Cortex of kidney (tissue), 1 donor: ENCODE measurements at places on chromosomes 1 and 21.

DNA sequence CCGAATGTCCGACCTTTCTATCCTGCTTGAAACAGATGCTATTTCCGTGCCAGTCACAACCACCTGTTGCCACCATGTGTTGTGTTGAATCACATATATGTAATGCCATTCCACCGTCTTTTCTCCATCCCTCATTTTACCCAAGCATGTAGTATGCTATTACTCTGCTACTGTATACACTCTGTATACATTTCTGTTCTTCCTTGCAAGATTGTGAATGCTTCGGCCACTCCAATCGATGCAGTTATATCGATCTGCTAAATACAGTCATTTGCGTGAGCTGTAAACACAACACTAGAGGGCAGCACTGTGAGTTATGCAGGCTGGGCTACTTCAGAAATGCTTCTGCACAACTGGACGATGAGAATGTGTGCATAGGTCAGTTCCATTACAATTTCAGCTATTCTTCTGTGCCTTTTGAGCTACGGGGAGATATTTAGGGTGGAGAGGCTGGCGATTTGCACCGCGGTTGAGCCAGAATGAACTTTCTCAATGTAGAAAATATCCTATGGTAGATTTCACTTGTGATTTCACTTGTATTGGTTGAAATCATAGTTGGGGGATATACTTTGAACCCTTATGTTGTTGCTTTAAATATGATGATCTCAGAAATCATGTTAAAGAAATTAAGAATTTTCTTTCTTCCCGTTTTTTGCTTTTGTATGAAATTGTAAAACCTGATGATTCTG, 289.8 kb downstream of the NTNG1 start:
- no peak for DNase-seq

- no peak for DNase-seq
Observed at GRCh38 chr1:53967409-53968124, 21.4 kb downstream of the LRRC42 start.

DNA sequence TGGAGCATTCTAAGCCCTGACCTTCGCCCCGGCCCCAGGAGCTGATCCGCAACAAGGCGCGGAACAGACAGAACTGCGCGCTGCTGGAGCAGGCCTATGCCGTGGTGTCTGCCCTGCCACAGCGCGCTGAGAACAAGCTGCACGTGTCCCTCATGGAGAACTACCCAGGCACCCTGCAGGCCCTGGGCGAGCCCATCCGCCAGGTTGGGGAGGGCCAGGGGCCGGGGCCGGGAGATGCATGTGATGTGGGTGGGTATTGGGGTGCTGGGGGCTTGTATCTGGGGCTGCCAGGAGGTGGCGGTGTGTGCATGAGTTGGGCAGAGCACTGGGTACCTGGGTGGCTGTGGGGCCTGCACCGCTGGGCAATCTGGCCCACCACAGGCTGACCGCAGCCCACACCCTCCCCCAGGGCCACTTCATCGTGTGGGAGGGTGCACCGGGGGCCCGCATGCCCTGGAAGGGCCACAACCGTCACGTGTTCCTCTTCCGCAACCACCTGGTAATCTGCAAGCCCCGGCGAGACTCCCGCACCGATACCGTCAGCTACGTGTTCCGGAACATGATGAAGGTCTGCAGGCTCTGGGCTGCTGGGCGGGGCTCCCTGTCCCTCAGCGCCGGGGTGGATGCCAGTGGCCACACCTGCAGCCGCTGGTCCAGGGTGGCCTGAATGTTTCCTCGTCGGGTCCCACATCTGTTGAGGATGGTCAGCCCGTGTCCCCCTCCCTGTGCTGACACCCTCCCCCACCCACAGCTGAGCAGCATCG, 65.8 kb downstream of the TRIM11 start:
- no peak for DNase-seq

- DNase-seq: no peak
Observed at GRCh38 chr1:54290506-54291184, 90.7 kb downstream of the MRPL37 start.

DNA sequence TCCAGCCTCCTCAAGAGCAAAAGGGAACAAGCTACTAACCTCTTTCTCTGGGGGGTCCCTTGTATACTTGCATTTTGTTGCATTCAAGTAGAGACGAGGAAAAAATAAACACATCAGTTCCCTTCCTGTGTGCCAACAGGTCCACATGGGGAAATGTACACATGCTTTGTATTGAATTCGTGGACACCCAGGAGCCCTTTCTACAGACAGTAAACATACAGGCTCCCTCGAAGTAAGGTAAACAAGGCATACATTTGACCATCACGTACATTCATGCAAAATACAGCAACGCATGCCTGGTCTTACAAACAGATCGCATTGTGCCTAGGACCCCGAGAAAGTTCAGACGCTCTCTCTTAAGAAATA, 1.1 kb downstream of the KCND3 start:
- DNase-seq: no peak

- DNase-seq: no peak
Observed at GRCh38 chr1:203567596-203567995, 59.0 kb upstream of the ATP2B4 start.

DNA sequence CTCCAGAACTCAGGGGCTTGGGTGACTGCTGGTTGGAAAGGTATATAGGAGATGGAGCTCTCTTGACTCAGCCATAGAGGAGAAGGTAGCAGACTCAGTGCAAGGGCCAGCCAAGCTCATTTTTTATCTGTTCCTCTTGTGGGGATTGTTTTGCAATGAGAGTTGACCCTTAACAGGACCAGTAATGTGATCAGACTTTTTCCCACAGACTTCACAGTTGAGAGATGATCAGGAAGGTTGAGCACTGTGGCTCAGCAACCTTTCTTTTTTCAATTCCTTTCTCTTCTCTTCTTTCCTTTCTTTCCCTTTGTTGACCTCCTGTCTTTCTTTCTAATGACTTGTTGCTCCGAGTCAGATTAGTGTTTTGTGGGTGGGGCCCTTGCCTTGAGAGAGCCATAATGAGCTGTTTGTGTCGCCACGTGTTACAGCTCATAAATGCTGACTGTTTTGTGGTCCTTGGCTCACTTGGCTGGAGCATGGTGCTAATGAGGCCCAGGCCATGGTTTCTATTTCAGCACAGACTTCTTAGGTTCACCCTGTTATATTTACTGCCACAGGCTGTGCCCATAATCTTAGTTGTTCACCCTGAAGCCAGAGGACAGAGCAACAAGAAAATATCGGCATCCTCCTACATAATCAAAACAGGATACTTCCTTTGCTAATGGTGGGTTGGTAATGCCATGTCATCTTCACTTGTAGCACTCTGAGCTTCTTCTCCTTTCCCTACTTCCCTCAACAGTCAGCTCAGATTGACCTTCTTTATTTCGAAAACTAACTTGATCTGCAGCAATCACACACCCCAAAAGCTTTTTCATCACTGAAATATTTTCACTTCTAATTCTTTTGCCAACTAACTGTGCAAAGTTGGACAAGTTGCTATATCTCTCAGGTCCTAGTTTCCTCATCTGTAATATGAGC, 13.9 kb downstream of the ADAM30 start:
- DNase-seq: no peak

DNA sequence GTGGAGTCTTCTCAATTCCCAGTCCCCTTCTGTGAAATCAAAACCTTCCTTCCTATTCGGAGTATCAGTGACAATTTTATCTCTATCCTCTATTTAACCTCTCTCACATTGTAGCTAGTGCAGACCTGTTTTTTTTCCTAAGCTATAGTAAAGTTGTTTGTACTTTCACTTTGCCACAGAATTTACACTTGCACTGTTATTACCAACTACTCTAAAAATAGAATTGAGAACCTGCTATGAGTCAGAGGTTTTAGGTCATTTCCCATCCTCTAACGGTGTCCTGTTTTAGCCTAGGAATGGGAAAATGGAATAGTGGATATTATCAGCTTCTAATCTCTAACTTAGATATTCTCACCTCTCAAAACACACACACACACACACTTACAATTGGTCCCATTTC, 862.7 kb downstream of the NCAM2 start:
- no peak for DNase-seq

DNA sequence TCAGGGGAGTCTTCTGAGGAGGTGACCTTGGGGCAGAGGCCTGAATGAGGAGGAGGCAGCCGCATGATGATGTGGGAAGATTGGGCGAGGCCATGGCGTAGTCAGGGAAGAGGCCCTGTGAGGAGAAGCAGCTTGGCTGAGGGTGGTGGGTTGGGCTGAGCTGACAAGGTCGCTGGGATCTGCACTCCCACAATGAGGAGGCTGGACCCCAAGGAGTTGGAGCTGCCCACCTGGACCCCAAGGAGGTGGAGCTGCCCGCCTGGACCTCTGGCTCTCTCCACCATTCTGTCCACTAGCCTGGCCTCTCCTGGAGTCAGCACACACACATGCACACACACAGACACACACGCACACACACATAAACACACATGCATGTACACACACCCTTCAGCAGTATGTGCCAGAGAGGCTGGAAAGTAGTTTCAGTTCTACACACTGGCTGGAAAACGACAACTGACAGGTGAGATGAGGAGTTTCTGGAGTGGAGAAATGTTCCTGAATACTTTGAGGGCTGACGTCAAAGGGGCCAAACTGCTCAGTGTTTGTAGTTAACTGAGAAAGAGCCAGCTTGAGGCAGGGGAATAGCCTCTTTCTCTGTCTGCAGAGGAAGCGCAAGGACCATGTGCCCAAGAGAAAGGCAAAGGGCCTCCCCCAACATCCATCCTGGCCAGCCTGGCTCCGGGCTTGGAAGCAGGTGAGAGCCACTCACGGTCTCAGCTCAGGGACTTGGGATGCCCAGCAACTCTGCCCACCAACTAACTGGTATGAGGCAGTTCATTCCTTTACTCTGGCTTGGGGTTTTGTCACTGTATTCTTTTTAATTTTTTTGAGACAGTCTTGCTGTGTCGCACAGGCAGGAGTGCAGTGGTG, 7.1 kb downstream of the SMPDL3B start:
- no peak for DNase-seq

- DNase-seq: no peak
Observed at GRCh38 chr1:222015686-222016085, 273.8 kb upstream of the DUSP10 start.

DNA sequence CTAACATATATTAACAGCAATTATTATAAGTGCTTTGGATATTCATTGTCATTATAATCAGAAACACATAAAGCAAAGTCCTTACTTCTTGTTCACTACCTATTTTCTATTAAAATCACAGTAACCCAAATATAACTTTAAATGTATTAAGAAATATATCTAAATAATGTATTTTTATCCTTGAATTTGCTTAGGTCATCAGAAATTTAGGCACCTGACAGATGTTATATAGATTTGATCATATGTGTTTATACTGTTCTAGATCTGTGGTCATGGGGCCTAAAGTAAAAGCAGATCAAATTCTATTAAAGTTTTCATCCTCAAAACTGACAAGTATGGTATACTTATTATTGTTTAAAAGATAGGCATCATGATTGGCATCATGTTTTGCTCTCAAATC, 9.2 kb upstream of the OR1C1 start:
- DNase-seq: no peak

- DNase-seq: no peak
Observed at GRCh38 chr1:20115479-20115878, 3.9 kb downstream of the PLA2G2D start.

DNA sequence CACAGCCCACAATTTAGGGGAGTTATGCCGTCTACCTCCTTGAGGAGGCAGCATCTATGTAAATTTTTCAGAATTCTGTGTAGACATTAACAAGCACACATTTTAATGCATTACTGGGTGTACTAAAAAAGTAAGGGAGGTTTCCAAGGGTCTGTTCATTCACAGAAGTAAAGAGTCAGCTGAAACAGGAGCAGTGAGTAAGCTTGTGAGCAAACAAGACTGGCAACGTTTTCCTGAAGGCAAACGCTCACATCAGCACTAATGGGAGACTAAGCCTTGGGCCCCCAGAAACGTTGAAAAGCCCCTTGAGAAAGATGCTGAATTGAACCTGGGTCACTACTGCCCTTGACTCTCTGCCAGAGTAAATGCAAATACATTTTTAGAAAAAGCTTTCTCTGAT, 25.7 kb downstream of the RPRD2 start:
- DNase-seq: no peak

- DNase-seq: no peak
Observed at GRCh38 chr1:232225336-232226131, 404.4 kb downstream of the SIPA1L2 start.

- DNase-seq: no peak
Observed at GRCh38 chr1:225556694-225557093, 96.2 kb downstream of the ENAH start.
